T follicular helper cell (primary cell): ENCODE measurements at places on chromosomes 7 and 10.

- peak; percentile 14 for DNase-seq
Observed at GRCh38 chr10:102009801-102010425, 46.1 kb downstream of the ARMH3 start.

DNA sequence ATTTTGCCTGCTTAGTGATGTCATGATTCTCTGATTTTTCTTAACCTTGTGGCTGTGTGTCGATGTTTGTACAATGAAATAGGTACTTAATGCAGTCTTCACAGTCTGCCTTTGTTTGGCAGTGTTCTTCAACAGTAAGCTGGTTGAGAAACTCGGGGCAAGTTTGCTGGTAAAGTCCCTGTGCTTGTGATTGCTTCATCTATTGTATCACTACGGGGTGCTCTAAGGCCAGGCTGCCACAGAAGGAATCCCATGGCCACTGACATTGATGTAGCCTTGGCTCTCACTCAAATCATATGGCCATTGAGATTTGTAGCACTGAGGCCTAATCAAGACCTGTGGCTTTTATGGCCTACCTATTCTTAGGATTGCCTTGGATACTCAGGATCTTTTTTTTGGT lies 33.5 kb upstream of the PRSS37 start:
- no peak for DNase-seq

- DNase-seq: peak; percentile 20
Observed at GRCh38 chr7:100430493-100431285, 1.1 kb downstream of the MEPCE start.

DNA sequence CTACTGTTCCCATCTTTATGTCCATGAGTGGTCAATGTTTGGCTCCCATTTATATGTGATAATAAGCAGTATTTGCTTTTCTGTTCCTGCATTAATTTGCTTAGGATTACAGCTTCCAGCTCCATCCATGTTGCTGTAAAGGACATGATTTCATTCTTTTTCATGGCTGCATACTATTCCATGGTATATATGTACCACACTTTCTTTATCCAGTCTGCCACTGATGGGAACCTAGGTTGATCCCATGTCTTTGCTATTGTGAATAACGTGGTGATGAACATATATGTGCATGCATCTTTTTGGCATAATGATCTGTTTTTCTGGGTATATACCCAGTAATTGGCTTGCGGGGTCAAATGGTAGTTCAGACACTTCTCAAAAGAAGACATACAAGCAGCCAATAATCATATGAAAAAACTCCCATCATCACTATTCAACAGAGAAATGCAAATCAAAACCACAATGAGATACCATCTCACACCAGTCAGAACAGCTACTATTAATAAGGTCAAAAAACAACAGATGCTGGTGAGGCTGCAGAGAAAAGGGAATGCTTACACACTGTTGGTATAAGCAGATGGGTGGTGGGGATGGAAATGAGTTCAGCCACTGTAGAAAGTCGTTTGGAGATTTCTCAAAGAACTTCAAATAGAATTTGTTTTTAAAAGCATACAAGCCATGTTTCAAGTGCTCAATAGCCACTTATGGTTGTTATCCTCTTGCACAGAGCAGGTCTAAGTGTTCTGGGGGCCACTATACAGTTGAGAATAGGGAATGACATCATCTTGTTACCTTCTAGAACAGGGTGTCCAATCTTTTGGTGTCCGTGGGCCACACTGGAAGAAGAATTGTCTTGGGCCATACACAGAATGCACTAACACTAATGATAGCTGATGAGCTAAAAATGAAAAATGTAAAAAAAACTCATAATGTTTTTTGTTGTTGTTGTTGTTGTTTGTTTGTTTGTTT lies 23.2 kb upstream of the SDK1 start:
- DNase-seq: no peak

GRCh38 chr7:139471740-139472353 lies 11.6 kb downstream of the KLRG2 start:
- DNase-seq: no peak

DNA sequence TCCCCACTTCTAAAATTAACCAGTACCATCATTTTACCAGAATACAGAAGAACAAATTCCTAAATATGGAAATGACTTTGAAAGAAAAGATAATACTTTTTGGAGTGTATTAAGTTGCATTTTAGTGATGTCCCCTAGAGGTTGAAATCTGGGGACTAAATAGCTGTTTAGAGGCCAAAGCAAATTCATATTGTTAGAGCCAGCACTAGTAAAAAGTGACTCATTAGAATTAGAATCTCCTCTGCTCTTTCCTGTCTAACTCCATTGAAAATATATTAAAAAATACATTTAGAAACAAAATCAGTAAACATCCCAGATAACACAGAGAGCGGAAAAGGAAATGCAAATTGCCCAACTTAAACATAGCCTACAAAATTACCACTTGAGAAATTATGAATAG lies 1189.6 kb upstream of the C7orf33 start:
- DNase-seq: no peak
